Fibroblast of the aortic adventitia (primary cell): ENCODE measurements at places on chromosomes 12 and 14. TPM values are rescaled to one million over a fixed set of nuclear protein-coding genes. Genes with fewer than 3 reads are reported as not detected.

DNA sequence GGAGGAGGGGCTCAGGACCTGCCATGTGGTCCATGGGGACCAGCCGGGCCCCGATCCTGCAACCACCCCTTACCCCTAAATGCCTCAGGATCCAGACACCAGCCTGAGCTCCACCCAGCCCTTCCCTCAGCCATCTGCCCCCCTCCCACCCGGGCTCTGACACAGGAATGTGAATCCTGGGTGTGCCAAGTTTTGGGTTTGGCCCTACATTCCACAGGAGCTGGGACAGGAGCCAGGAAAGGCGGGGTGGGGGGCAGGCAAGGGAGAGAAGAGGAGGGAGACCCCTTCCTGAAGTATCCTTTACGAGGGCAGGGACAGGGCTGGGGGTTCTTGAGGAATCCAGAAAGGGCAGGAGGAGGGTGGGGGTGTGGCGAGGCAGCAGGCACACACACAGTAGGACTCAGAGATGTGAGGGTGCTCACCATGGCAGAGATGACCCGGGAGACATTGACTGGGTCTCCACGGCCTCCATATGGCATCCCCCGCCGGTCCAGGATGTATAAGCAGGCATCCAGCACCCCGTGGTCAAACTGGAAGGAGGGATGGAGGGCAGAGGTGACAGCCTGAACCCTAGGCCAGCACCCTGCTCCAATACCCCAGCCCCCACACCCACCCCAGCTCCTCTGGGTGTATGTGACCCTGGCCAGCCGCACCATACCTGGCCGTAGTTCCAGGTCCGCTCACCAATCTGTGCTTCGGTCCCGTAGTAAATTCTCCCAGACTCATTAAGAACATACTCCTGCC, 3.5 kb downstream of the TGM1 start:
- peak; percentile 75 for DNase-seq

GRCh38 chr12:20547816-20548575, 147.1 kb upstream of the SLCO1C1 start:
- peak; percentile 79 for DNase-seq

GRCh38 chr12:93645702-93646101, 31.5 kb upstream of the CRADD start:
- DNase-seq, result peak; percentile 69

The KITLG gene
- total RNA-seq, result 15.1 and 110 TPM in 2 replicates

- no peak for DNase-seq
These were observed 41.9 kb upstream of the BEGAIN start for GRCh38 chr14:100629098-100629497.

GRCh38 chr12:105316931-105317852, 13.3 kb upstream of the C12orf75 start:
- DNase-seq, result peak; percentile 72

The CLEC4D gene
- not detected in 2 replicates for total RNA-seq

- DNase-seq, result no peak
These were observed 161.1 kb upstream of the EGLN3 start for GRCh38 chr14:34111953-34112352.

DNA sequence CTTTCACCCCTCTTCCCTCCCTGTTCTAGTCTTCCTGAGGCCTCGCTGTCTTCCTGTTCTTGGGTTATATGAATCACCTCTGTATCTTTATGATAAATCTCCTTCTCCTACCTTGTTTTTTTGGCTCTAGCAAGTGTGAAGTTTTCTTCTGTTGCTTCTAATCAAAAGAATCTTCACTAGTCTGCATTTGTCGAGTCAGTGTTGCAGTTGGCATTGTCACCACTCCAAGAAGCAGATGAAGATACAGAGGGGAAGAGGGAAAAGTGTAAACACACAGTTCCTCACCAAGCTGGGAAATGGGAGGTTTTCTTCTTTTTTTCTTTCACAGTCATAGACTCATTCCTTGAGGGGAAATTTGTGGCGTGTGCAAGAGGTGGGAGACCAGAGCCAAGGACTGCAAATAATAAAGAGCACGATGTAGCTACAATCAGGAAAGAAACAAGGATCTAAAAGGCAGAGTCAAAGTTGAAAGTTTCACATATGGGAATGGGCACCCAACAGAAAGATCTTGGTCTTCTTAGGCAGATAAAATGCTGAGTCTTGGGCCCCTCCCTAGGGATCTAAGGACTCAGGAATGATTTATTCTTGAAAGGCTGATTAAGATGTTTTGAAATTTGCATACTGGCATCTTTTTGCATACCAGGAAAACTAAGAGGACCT, 22.2 kb upstream of the PRICKLE1 start:
- DNase-seq, result peak; percentile 55

DNA sequence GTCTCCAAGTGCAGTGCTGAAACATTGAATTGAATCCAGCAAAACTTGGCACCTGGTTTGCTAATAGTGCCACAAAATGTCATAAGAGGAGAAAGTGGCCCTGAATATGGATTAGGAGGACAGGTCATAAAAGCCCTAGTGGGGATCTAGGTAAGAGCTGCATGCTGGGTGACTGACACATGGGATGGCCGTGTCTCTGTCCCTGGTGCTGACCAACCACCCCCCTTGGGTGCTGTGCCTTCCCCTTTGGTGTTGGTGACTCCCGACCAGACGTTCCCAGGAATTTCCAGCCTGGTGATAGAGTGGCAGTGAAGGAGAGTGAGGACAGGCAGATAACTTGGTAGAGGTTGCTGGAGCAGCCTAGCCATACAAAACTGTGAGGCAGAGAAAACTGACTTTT, 142.8 kb downstream of the VRK1 start:
- no peak for DNase-seq

The MOK gene
- 21.2 and 40.6 TPM in 2 replicates for total RNA-seq

DNA sequence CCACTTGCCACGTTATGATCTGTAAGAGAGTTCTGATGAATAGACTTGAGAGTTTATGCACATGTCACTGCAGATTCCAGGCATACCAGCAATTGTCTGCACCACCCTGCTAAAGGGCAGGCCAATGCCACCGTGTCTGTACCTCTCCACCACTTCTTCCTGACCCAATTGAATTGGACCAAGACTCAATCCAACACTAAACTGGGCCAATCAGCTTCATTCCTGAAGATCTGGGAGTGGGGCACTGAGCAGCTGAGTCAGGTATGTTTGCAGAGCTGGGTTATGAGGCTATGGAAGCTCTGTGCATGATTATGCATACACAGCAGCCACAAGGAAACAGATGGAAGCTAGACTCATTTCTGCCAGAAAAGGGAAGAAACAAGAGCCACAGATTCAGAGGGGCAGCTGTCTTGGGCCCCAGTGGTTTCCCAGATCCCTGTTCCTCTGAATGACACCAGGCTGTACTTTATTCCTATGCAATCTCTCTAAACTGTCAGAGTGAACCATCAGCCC, 28.0 kb downstream of the DAO start:
- peak; percentile 5 for DNase-seq

- no peak for DNase-seq
These were observed 26.4 kb downstream of the PPTC7 start for GRCh38 chr12:110556705-110557104.

- DNase-seq, result peak; percentile 24
These were observed 26.2 kb downstream of the ZCRB1 start for GRCh38 chr12:42299392-42300308.

- no peak for DNase-seq
These were observed 251.6 kb upstream of the ALG10 start for GRCh38 chr12:33770652-33771051.

The FAM90A1 gene
- total RNA-seq, result not detected in 2 replicates

The HSPA2 gene
- 0.98 and 2.5 TPM in 2 replicates for total RNA-seq

DNA sequence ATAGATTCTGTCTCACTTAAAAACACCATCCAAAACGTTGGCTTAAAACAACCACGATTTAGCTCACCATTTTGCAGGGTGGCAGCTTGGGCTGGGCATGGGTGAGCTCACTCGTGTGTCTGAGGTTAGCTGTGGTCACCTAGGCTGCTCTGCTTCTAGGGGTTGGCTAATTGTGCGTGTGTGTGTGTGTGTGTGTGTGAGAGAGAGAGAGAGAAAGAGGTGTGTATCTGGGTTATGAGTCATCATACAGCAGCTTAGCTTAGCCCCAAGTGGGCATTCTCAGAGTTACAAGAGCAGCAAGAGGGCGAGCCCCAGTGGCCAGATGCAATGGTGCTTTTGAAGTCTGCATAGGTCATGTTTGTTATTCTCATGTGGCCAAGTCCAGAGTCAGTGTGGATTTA, 6.0 kb downstream of the FBXW8 start:
- peak; percentile 66 for DNase-seq

GRCh38 chr14:93016275-93016845, 93.4 kb downstream of the CHGA start:
- DNase-seq, result no peak

The AMIGO2 gene
- 2.7 and 3.7 TPM in 2 replicates for total RNA-seq

- peak; percentile 60 for DNase-seq
These were observed 267.4 kb upstream of the PELI2 start for GRCh38 chr14:55850825-55851241.

DNA sequence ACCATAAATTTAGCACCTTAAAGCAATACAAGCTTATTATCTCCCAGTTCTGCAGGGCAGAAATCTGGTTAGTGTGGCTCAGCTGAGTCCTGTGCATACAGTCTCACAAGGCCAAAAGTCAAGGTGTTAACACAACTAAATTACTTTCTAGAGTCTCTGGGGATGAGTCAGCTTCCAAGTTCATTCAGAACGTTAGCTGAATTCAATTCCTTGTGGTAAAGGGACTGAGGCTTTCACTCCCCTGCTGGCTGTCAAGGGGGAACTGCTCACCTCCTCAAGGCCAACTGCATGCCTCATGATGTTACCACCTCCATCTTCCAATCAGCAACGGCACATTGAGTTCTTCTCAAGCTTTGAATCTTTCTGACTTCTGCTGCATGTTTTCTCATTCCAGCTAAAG, 27.6 kb downstream of the EML5 start:
- peak; percentile 2 for DNase-seq

The SLC38A2 gene
- total RNA-seq, result 1,199 and 1,239 TPM in 2 replicates

The DLGAP5 gene
- 0.49 and 23.8 TPM in 2 replicates for total RNA-seq

GRCh38 chr14:74418031-74418430, 8.0 kb downstream of the SYNDIG1L start:
- no peak for DNase-seq

The RIMKLB gene
- total RNA-seq, result 23.2 and 49.1 TPM in 2 replicates

The RDH12 gene
- 0.82 TPM in 1 of 2 replicates, not detected in the other for total RNA-seq

The EIF2S3B gene
- 7.1 and 9.2 TPM in 2 replicates for total RNA-seq

GRCh38 chr14:96589577-96589976, 87.4 kb downstream of the PAPOLA start:
- DNase-seq, result no peak

GRCh38 chr14:45249856-45250575, 3.0 kb downstream of the MIS18BP1 start:
- peak; percentile 64 for DNase-seq

DNA sequence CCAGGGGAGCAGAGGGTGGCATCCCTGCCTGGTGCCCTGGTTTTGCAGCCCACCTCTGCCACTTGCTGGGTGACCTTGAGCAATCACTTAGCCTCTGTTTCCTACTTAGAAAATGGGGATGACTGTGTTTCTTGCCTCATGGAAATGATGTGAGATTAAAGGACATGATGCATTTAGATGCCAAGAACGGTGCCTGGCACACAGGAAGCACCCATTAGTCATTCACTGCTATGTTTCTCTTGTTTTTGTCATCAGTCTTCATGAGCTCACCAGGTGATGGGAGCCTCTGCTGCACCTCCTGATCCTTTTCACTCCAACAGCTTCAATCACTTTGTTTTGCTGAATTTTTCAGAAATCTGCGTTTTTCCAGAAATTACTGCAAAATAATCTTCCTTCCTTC, 23.6 kb upstream of the ATF1 start:
- no peak for DNase-seq

The NUP37 gene
- 29.8 and 36.2 TPM in 2 replicates for total RNA-seq

DNA sequence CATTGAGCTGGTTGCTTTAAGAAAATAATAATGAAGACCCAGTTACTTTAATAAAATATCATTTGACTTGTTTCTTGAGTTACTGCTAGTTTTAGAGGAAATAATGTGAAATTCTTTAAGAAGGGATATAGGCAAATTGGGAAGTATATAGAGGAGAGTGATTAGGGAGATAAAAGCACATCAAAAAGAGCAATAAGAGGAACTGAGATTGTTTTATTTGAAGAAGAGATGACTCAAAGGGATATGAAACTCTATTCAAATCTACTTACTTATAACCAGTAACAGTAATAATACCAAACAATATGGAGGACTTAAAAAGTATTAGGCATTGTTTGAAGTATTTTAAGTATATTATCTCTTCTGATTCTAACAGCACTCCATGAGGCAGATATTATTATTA, 37.1 kb downstream of the LRRK2 start:
- DNase-seq, result no peak

GRCh38 chr12:91210618-91211017, 28.0 kb upstream of the DCN start:
- no peak for DNase-seq

The JAG2 gene
- 0.63 and 3.1 TPM in 2 replicates for total RNA-seq

GRCh38 chr12:96120359-96121100, 73.6 kb upstream of the ELK3 start:
- no peak for DNase-seq

DNA sequence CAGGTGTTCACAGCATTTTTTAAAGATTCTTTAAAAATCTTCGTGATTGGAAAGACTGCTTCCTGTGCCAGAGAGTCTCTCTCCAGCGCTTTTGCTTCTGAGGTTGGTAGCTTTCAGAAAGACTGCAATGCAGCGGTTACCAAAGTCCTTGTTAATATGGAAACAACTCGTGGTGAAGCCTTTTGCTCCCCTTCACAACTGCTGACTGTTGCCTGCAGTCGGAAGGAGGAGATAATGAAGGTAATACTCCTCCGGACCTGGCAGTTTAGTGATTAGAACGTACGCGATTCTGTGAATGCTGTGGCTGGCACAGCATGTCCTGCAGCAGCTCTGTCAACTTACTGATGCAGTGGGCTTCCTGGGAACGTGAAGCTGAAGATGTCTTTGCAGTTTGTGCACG, 50.9 kb downstream of the TRAF3 start:
- DNase-seq, result no peak

DNA sequence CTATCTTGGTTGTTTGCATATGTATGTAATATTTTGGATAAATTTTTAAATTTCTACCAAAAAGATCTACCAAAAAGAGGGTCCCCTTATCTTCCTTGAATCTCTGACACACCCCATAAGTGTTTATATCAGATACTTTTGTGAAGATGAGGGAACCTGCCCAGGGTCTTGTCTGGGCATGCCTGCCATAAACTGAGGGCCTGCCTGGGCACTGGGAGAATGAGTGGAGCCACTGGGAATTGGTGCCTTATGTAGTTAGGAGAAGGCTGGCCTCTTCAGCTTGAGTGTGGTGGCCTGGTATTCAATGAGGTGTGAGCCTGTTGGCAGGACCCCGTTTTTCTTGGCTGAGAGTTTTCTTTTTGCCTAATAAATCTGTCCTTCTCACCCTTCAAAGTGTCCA, 46.5 kb downstream of the OR9K2 start:
- DNase-seq, result no peak

GRCh38 chr12:110498984-110499706, 2.8 kb downstream of the VPS29 start:
- peak; percentile 30 for DNase-seq

GRCh38 chr12:51726161-51726560, 122.4 kb downstream of the FIGNL2 start:
- DNase-seq, result no peak
